ENCODE measurements at places on chromosomes 2 and 18.

- no peak for DNase-seq
Observed at GRCh38 chr2:205767617-205768016, 85.3 kb downstream of the NRP2 start.

DNA sequence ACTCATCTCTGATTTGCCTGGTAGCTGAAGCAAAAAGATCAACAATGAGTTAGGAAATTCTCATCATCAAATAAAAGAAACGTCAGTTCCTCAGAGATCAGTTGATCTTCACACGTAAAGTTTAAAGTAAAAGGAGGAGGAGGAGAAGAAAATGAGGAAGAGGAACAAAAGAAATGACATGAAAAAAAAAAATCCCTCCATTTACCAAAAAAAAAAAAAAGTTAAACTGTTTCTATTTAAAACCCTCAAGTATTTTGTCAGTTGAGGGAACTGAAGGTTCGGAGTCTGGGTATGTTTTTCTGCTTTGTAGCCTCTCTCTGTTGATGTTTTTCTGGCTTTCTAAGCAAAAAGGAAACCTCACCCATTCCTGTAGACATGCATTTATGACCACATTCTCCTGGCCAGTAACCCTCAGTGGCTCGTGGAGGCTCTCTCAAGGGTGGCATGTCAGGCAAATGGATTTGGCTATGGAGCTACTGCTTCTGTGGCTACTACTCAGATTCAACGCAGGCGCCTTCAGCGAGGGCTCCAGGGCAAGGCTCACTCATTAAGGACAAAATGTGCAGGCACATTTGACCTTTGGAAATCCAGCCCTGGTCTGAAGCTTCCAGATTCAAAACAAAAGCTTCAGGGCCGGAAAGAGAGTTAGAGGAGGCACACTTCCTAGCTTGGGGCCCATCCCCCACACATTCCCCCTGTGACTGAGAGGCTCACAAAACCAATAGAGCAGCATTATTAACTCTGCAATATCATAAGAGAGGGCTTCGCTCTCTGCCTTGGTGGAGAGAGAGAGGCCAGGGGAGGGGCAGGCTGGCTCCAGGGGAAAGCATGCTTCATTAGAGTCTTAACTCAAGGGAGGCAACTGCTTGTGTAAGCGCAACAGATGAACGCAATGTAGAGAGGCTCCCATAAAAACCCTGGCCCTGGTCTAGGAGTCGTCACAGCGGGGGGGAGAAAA, 22.3 kb downstream of the KLF7 start:
- no peak for DNase-seq

DNA sequence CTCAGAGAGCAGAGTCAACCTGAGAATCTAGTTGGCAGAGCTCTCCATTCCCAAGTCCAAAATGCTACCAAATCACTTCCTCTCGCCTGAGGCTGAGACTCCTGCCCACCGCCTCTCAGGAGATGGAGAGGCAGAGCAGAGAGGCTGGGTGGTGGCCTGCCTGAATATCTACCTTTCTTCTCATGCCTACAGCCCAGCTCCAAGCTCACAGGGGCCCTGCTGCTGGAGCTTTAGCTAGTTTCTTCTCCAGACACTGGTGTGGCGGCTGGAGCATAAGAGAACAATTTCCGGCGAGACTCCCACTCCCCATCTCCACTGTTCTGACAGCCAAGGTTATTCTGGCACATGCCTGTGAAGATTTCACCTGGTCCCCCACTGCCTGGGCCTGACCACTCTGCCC, 8.1 kb upstream of the CYP26B1 start:
- no peak for DNase-seq

DNA sequence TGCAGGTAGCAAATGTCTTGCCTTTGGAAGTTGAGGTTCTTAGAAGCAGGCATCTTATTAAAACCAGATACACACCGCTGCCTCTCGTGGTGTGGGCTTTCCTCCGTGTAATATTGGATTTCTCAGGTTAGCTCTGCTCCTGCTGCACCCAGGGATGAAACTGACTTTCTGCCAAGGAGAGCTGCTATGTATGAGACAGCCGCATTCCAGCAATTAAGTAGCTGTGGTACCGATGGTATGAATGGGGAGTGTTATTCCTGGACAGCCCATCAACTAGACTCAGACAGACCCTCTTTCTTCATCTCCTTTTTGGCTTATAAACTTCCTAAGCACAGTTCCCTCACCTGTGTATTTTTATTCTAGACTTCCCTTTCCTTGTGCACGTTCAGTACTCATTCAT, 6.8 kb upstream of the EHD3 start:
- no peak for DNase-seq

- no peak for DNase-seq
Observed at GRCh38 chr2:191350826-191351225, 105.6 kb downstream of the MYO1B start.

DNA sequence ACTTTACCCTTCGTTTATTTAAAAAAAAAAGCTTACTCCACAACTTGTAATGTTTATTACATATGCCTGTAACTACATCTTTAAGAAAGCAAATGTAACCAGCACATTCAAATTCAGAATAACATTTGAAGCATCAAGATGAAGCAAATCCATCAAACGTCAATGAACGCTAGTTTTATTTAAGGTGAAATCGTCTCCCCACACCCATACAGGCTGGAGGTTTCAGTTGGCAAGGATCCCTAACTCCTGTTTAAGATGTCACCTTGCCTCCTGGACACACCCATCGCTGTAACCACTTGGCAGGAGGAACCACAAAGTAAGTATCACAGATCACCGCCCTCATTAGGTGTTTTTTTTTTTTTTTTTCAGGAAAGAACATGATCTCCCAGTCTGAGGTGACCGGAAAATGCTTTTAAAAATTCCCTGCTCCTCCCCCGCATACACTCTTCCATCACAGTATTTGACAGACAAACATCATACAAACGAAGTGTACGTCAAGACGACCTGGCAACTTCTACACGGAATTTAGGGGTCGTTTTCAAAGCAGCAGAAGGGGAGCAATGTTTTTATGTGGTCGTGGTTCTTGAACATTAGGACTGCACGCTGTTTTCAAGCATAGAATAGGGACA, 19.7 kb upstream of the STPG4 start:
- no peak for DNase-seq

DNA sequence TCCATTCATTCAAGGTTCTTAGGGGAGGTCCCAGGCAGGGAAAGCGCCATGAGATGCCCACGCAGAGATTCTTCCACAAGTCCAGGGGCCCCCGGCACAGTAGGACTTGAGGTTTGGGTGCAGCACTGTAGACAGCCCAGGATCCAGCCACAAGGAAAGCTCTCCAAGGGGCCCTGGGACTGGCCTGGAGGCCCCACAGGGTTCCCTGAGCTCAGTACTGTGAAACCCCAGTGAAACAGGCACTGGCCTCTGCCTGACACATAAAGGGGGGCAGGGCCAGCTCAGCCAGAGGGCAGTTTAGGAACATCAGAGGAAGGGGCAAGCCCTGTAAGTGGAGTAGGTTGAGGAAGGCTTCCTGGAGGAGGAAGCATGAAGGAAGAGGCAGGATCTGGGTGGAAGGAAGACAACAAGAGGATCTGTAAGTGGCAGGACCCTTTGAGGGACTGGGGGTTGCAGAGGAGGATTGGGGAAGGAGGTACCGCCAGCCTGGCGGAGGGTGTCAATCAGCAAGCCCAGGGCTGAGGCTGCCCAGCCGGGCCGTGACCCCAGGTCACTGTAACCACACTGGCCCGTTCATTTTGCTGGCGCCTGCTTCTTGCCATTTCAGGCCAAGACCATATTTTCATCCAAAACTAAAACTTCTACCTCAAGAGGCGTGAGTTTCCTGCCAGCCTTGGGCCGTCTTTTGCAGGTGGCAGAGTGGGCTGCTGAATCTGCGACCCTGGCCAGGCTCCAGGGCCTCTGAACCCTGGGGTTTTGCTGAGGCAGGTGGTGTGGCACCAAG, 175.2 kb downstream of the SMAD7 start:
- no peak for DNase-seq

DNA sequence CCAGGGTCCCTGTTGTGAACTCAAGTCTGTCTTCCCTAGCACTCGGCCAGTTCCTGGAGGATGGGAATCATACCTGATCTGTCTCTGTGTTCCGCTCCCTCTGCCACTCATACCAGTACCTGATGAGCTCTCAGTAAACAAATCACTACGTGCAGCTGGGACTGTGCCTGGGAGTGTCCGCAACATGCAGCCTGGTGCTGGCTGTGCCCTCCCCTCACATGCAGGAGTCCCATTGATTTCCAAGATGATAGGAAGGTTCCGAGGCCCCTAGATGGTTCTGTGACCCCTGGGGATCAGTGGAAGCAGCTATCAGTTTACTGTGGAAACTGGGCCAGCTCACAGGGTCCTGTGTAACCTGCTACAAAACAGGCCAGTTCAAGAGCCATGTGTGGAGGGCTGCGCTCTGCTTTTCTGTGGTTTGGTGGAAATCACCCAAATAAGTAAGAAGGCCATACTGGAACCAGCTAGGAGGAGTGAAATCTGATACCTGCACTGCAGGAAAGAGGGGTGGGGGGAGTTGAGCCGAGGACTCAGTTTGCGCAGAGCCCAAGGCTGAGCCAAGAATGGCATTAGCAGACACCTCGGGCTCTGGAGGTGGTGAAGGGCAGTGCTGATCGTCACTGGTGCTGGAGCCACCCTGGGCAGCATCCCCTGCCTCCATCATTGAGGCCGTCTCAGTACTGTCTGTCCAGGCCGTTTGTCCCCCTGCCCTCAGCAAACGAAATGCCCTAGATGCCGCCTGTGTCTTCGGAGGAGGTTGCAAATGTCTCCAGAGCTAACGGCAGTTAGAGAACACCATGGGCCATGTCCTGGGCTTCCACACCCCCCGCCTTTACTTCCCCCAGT, 93.3 kb downstream of the KLHL29 start:
- DNase-seq = no peak

GRCh38 chr2:173982918-173983317, 17.7 kb upstream of the SP3 start:
- DNase-seq = no peak

GRCh38 chr18:53952700-53953099, 271.8 kb downstream of the MBD2 start:
- no peak for DNase-seq

DNA sequence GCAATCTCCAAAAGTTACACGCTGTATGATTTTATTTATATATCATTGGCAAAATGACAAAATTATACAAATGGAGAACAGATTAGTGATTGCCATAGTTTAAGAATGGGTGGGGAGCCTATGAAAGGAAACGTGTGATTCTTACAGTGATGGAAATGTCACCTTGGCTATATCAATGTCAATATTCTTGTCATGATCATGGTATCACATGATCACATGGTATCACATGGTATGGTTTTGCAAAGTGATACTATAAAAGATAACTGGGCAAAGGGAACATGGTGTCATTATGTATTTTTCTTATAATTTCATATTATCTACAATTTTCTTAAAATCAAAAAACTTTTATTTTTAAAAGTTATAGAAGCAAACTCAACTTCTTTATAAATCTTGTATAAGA, 606.2 kb upstream of the ZEB2 start:
- DNase-seq = no peak

GRCh38 chr2:57796527-57796926, 250.1 kb upstream of the VRK2 start:
- DNase-seq = no peak

- DNase-seq = no peak
Observed at GRCh38 chr2:191366199-191366598, 121.0 kb downstream of the MYO1B start.

- no peak for DNase-seq
Observed at GRCh38 chr2:75317316-75317715, 118.0 kb upstream of the TACR1 start.

GRCh38 chr2:28395334-28396061, 2.8 kb downstream of the FOSL2 start:
- DNase-seq = peak; percentile 50

Measured in GF-D8 (cell line).